ENCODE measurements at places on chromosomes 6 and 20.

GRCh38 chr6:43499028-43499815 lies 10.9 kb downstream of the LRRC73 start:
- no peak for DNase-seq

DNA sequence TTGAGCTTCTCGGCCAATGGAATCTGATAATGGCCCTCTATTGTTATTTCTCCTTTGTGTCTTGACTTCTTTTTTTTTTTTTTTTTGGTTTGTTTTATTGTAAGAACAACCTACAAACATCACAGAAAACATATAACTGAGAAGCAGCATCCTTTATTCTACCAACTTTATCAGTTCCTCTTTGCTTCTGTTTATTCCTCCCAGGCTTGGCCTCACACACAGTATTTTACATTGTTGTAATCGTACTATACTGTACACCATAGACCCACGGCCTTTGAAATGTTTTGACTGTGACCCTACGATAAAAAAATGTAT lies 558 bp upstream of the CCDC167 start:
- DNase-seq = no peak

GRCh38 chr6:138248011-138248410 lies 29.7 kb upstream of the PBOV1 start:
- DNase-seq = no peak

- DNase-seq = no peak
These were observed 90.0 kb upstream of the BHLHE23 start for GRCh38 chr20:63096681-63097335.

GRCh38 chr20:17845701-17846475 lies 122.7 kb downstream of the SNX5 start:
- no peak for DNase-seq

GRCh38 chr20:50048420-50049166 lies 64.4 kb downstream of the UBE2V1 start:
- DNase-seq = no peak

- no peak for DNase-seq
These were observed 64.5 kb upstream of the ATXN1 start for GRCh38 chr6:16825784-16826183.

- DNase-seq = no peak
These were observed 3.2 kb downstream of the OSBPL2 start for GRCh38 chr20:62241506-62241905.

GRCh38 chr20:10754824-10755223 lies 81.0 kb upstream of the JAG1 start:
- DNase-seq = no peak

DNA sequence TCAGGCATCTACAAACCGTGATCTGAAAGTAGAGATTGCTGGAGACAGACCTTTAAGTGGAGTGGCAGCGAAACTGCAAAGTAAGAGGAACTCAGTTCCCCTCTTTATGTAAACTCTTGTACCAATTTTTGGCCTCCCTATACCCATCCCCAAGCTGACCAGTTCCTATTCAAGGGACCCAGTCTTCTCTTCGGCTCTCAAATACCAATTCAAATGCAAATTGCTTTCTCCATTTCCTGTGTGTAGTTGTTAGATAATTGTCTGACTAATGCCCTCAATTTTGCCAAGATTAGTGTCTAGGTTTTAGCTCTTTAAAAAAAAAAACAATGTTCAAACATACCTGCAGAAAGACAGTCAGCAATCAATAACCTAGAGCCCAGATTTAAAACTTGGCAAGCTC lies 150.9 kb downstream of the EYA4 start:
- DNase-seq = no peak

- no peak for DNase-seq
These were observed 83.3 kb downstream of the RCAN2 start for GRCh38 chr6:46407776-46408530.

GRCh38 chr20:61692479-61692878 lies 373.2 kb downstream of the TAF4 start:
- no peak for DNase-seq

DNA sequence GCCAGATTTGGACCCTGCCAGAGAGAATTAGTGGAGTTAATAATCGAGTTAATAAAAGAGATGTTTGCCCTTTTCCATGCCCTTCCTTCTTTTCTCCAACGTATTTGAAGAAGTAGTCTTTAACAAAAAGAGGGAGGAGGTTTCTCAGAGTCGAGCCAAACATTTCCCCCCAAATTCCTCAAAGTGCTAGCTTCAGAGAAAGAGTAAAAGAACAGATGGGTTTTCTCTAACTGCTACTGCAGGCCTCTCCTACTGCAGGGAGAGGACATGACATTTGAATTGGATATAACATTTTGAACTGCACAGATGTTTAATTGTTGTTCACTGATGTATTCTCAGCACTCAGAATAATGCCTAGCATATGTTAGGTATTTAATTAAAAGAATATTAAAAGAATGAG lies 25.5 kb downstream of the RWDD2A start:
- no peak for DNase-seq

DNA sequence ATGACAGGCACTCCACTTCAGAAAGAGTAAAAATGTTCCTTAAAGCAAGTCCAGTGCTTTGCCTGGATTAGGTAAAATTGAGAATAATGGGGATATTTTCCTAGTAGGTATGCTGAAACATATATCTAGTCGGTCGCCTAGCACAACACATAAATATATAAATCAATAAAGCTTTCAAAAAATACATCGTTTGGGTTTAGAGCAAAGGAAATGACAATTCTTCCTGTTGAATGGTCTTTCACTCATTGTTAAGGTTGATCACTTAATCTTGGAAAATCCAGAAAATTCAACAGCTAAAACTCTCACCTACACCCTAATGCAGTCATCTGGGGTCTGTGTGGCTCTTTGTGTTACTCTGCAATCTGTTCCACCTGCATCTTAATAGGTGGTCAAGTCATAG lies 13.9 kb downstream of the HAO1 start:
- no peak for DNase-seq

GRCh38 chr20:51431321-51431720 lies 111.2 kb downstream of the NFATC2 start:
- DNase-seq = no peak

- DNase-seq = no peak
These were observed 336.4 kb upstream of the HSF2 start for GRCh38 chr6:122063076-122063475.

DNA sequence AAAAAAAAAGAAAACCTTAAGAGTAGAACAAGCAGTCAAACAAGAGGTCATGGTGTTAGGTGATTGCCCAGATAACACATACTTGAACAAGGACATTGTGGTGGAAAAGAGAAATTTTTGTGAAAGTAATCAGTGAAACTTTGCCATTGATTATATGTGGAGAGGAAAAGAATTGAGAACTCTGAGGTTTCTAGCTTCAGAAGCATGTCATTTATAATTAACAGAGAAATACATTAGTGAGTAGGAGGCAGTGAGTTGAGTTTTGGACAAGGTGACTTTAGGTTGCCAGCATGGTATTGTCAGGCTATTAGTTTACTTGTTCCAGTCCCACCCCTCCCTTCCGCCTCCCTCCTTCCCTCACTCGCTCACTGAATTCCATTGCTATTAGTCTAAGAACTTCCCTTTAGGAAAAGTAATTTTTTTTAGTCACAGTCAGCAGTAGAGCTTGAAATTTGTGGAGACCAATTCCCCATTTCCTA lies 17.2 kb downstream of the TAB2 start:
- DNase-seq = no peak

DNA sequence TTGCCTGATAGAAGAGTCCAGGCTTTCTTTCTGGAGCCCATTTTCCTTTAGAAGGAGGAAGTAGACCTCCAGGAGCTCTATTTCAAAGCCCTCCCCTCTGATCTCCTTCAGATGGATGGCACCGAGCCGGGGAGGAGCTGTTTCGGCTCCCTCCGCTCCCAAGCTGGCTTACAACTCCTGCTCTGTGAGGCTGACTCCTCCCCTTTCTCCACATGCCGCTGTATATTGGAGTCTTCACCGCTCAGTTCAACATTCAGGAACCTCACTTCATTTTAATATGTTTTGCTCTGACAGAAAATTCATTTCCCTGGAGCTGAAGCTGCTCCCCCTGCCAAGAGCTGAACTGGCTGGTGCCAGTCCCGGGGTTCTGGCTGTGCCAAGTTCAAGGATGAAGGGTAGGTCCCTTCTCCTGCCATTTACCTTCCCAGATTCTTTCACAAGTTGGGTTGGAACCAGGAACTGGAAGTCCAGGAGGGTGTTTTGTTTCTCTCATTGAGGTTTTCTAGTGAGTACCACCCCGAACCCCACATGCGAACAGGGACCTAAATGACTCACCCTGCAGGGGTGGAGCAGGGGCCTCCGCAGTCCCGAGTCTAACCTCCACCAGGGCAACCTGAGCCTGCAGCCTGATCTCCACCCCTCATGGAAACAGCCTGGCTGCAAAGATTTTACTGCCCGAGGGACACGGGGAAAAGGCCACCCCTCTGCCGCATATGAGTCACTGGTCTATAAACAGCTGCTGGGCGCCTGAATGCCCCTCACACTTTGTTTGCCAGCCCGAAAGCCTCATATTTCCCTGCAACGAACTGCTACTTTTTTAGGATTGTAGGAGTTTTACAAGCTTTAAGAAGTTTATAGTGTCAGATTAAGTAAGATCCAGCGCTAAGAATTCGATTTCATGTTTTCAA lies 68.6 kb upstream of the FOXA2 start:
- no peak for DNase-seq

GRCh38 chr6:72826037-72826436 lies 204.2 kb downstream of the KCNQ5 start:
- DNase-seq = no peak

DNA sequence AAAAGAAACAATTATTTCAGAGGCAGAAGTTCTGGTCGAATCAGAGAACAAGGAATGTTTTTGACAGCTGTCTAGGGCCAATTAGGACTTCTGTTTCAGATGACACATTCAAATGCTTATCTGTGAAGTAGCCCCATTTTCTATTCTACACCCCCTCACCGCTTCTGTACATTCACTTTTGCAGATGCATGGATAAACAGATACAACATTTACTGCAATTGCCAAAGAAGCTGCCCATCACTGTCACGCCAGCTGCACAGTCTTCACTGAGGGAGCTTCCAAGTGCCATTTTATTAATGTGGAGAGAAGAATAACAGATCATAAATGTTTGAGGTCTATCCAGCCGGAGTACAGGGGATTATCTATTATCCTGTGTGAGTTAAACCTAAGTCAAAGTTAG lies 426.8 kb upstream of the ARID1B start:
- DNase-seq = no peak

- DNase-seq = no peak
These were observed 21.6 kb downstream of the TOX2 start for GRCh38 chr20:43936104-43936770.

DNA sequence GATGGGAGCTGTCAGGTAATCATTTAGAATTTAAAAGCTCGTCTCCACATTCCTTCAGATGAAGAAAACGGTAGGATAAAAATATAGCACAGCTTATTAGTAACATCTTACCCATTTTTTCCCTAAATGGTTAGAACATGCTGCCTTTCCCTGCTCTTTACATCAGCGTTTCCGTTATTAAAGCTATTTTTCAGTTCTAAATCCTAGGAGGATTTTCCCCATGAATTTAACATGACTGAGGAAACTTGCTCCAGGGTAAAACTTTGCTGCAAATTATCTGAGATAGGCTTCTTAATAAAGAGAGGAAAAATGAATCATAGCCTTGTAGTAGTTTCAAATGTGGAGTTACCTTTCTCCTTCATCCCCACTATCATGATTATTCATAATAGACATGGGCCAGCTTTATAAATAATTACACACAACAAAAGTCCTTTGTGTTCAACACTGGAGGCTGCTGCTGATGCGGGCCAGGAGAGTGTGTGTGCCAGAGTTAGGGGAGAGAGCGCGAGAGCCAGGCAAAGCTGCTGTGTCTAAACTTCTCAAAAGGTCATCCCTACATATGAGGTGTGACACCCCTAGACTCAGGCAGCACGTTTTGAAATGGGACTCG lies 24.4 kb downstream of the MYLIP start:
- DNase-seq = no peak

- DNase-seq = no peak
These were observed 290.2 kb downstream of the UTRN start for GRCh38 chr6:144575327-144575726.

- no peak for DNase-seq
These were observed 185.6 kb upstream of the EPHA7 start for GRCh38 chr6:93604951-93605350.

DNA sequence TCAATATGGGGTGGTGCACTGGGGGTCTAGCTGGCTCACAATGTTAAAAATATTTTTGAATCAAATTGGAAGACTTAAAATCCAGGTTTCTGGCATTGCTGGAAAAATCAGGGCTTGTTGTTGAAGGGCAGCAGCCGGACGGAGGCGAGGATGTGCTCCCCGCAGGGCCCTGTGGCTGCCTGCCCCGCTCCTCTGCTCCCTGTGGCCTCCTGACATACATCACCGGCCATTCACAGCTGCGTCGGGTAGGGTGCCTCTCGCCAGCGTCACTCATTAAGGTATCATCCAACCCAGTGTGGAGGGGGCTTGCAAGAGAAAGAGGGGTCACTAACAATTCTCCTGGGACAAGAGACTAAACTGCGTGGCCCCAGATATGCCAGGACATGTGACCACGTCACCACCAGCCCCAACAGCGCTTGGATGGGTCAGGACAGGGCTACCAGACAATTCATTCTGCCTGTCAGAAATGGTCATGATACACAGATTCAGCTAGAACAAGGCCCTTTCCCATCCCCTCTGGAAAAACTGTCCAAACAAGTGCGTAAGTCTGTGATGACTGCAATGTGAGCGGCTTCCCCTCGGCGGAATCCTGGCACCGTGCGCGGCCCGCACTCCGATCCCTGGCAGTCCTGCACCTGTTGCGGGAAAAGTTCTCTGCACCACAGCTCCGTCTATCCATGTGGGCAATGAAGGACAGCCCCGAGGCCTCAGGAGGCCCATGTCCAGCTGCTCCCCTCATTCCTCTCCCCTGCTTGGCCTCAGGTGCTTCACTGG lies 12.0 kb downstream of the GATA5 start:
- DNase-seq = no peak

DNA sequence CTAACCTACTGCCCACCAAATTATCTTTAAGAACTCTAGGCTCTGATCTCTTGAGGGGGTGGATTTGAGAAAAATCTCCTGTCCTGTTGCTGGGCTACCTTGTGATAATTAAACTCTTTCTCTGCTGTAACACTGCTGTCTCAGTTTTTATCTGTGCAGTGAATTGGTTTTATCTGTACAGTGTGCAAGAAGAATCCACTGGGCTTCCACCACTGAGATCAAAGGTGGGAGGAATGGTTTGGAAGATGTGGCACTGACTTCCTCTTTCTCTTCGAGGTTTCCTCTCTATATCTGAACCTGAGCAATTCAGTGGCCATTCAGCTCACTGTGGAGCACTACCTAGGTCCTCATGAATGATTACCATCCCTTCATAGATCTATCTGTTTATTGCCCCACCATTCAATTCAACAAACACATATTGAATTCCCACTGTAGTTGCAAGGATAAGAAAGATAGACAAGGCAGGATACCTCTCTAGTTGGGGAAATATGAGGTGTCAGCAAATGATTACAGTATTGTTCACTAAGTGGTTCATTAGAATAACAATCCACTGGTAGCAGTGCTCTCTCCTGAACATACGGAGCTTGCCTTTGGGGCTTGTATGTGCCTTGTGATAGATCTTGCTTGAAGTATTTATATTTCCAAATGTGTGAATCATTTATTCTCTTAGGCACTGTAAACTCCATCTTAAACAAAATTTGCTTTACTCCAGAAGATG lies 172.1 kb upstream of the ARG1 start:
- no peak for DNase-seq

GRCh38 chr6:139549561-139550070 lies 175.2 kb upstream of the CITED2 start:
- DNase-seq = no peak
